ENCODE measurements at places on chromosomes 1 and 21.

- no peak for DNase-seq
Measured at GRCh38 chr1:172254521-172255222, 165.8 kb upstream of the C1orf105 start.

DNA sequence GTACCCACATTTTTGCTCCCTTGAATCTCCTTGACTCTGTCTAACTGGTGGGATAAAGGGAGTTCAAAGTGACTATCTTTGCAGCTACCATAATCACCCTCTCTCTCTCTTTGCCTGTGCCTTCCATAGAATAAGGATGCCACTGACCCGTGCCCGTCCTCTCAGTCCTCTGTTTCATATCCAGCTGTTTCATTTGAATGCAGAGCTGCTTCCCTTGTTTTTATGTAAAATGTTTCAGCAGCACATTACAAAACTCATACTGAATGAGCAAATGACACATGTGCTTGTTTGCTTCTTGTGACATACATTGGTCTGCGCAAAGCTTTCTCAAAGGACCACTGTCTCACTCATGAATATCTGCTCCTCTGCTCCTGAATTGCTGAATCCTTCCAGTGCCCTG lies 38.4 kb downstream of the CDC42 start:
- no peak for DNase-seq

DNA sequence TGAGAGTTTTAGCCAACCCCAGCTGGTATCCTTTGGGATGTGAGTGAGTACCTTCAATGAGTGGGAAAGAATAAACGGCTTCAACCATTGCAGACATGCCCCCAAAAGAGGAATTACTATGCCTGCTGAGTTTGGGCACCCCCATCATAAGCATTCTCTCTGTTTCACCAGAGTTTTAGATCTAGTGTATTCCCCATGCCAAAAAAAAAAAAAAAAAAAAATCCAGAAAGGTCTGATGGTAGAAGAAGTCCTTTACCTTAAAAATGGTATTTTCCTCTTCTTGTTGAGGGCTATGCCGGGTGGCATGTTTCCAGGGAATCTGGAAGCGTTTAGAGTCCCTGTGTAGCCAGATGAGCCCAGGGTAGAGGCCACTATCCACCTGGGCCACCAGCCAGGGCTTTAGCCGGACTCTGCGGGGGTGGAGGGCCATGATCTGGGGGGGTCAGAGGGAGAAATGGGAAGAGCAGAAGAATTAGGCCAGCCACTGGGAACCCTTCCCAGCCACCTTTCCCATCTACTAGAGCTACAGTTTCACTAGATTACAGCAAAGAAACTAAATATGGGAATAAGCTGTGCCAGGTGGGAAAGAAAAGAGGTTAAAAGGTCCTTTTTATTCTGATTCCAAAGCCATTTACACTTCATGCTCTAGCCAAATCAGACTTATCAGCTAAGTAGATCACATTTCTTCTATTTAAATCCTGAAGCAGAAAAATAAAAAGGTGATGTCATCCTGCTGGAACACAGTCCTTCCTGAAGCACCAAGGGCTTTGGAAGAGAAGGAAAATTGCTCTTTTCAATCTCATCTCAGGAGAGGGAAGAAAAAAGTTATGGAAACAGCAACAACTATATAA lies 4.7 kb downstream of the IRF6 start:
- no peak for DNase-seq

DNA sequence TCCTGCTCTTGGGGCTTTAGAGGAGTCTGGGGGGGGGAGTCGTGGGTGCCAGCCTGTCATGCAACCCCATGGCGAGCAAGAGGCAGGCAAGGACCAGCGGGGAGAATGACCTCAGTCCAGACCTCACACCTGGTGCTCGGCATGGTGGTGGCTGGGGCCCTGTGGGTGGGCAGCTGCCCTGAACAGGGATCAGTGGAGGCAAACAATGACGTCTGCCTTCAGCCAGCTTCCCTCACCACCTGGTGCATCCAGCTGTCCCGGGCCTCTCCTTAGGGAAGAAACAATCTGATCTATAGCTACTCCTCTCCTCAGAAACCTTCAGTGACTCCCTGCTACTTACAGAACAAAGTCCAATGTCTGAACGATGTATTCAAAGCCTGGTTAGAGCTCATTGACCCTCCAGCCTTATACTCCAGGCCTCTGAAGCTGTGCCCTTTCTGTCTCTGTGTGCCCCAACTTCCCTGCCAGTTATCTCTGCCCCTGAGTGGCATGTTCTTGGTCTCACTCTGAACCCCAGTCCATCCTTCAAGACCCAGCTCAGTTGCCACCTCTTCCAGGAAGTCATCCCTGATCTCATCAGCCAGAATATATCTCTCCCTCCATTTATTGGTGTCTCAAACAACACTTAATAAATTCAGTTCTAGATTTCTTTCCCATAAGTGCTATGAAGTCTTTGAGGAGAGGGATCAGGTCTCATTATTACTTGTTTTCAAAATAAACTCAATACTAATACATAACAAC lies 6.6 kb downstream of the PADI2 start:
- no peak for DNase-seq

- DNase-seq: no peak
Measured at GRCh38 chr1:25899792-25900191, 6.4 kb downstream of the STMN1 start.

- DNase-seq: no peak
Measured at GRCh38 chr1:81920245-81920740, 119.6 kb downstream of the ADGRL2 start.

- DNase-seq: no peak
Measured at GRCh38 chr1:51284487-51284954, 45.8 kb downstream of the TTC39A start.

GRCh38 chr1:234836776-234837357 lies 226.9 kb upstream of the IRF2BP2 start:
- DNase-seq: no peak

DNA sequence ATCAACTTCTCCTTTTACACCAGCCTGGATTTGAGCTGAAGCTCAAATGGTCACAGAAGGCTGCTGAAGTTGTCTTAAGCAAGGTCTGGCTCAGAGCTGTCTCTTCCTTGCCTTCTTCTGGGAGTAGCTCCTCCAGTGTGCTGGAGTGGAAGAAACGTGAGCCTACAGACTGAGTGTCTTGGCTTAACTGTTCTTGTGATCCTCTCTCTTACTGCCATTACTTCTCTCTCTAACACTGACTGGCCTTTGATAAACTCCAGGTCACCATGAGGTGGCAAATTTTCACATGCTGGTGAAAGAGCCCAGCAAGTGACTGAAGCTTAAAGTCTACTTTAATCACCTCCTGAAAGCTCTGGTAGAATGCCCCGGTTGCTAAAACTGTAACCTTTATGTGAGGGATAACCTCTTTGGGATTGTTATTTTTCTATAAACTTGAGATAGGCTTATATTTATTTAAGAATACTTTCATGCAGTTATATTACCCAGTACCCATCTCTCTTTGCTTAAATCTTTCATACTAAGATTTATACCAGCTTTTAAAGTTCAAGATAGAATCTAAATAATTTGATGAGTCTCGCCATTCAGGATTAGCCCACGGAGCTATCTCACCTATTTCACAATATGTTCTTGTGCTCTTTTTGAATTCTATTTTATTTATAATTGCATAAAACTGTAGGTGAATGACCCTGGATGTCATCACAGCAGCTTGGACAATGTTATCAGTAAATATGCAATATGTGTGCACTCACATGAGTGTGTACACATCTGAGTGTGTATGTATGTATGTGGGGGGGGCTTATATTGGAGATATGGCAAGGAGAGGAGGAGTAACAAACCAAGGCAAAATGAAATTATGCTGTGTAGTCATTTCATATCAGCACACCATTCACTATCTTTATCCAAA lies 924.0 kb downstream of the LTN1 start:
- DNase-seq: no peak

DNA sequence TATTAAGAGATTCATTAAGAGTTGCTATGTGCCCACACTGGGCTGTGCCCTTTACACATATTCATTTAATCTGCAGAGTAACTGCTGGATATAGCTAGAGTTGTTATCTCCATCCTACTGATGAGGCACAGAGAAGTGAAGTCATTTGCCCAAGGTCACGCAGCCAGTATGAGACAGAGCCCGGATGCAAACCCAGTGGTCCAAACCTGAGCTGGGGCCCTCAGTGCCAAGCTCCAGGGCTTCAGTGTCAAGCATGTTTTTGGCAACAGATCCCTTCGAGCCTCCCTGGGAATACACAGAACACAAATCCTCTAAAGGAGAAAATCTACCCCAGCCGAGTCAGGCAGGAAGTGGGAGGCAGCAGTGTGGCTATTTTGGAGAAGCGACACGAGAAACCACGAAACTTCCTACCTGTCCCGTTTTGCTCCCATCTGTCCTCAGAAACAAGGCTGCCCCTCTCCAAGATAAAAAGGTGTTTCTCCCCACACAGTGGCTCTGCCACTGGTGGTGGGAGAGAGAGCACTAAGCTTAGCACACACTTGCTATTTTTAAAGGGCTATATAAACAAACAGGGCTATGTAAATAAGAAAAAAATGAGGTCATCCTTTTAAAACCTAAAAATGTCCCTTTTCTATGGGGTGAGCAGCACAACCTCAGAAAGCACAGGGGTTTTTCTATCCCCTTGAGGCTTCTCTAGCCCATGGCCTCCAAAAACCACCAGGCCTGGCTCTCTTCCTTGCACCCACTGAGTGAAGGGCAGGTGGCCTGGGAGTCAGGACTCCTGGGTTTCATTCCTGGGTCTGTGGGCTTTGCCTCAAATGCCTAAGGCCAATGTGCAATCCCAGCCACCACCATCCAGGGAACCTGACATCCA lies 138.6 kb upstream of the EDN2 start:
- DNase-seq: no peak

GRCh38 chr21:39552856-39553255 lies 59.9 kb upstream of the B3GALT5 start:
- DNase-seq: no peak

- no peak for DNase-seq
Measured at GRCh38 chr1:182795563-182796228, 6.1 kb downstream of the NPL start.

- DNase-seq: no peak
Measured at GRCh38 chr21:29403922-29404538, 105.3 kb downstream of the BACH1 start.

DNA sequence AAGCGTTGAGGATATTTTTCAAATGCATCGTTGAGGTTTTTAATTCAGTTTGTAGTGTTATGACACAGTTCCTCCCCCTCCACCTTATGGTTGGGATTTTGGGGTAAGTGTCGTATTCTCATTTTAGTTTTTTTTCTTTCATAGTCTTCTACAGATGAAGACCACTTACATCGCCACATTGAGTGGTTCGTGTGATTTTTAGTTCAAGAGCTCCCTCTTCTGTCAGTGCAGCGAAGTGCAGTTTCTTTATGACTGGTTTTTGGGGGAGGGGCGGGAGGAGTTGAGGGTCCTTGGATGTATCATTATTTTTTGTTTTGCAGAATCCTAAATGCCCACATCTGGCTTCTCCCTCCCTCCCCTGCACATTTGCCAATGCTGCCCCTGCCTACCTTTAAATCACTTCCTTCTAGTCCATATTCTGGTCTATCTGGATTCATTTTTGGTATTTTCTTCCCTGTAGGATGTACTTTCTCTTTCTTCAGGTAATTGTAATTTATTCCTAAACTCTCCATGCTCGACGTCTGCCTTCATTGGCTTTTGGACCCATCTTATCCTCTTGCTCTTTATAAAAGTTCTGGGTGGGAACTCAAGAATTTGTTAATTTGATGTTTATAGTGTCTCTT lies 433.1 kb downstream of the CAMTA1 start:
- DNase-seq: no peak

- DNase-seq: no peak
Measured at GRCh38 chr1:17867470-17867869, 112.3 kb downstream of the ACTL8 start.

- no peak for DNase-seq
Measured at GRCh38 chr21:43905726-43906455, 40.9 kb downstream of the AGPAT3 start.

Measured in stimulated activated CD8-positive, alpha-beta memory T cell treated with anti-CD3 and anti-CD28 coated beads, Interleukin-7, amount 100 ng/mL, for 4 hours (primary cell).